ENCODE measurements at places on chromosomes 7 and 10.

DNA sequence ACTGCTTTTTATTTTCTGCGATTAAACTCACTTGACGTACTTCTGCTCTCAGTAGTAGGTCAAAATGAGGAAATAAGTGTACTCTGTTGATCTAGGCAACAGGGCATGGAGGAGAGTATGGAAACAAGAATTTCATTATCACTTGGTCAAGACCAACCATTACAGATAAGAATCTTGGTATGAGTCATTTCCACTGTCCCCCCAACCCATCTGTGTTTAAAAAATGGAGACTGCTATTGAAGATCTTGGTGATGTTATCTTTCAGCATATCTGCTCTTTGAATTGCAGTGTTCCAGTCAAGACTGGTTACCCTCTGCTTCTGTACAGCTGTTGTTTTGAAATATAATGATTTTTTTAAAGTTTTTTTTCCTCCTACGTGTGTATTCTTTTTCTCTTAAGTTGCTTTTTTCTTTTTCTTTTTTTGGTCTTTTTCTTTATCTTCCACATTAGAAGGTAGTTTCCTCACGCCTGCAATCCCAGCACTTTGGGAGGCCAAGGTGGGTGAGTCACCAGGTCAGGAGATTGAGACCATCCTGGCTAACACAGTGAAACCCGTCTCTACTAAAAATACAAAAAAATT is 11.7 kb downstream of the STAM start:
- no peak for DNase-seq

DNA sequence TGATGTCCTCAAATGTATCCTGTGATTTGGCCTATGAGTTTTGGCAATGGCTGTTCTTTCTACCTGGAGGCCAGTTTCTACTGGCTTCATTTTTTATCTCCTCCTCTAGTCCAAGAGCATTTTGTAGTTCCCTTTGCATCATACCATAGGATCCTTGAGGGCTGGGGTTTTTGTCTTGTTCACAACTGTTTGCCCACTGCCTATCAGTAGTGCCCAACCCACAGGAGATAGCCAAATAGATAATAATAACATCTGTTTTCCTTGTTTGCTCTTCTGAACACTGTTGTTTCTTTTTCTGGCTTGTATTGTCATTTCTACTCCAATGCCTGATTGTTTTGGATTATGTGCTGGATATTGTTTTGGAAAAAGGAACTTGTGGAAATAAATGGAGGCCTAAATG is 3.4 kb downstream of the CDK1 start:
- DNase-seq = no peak

GRCh38 chr10:108069096-108069495 is 904.6 kb upstream of the SORCS1 start:
- DNase-seq = no peak

GRCh38 chr7:24192053-24192452 is 91.9 kb upstream of the NPY start:
- no peak for DNase-seq

GRCh38 chr7:6640246-6640721 is 3.2 kb downstream of the ZNF316 start:
- no peak for DNase-seq

- DNase-seq = no peak
These were observed 138.8 kb upstream of the BTBD16 start for GRCh38 chr10:122132331-122132755.
